Activated naive CD4-positive, alpha-beta T cell (primary cell): ENCODE measurements at places on chromosomes 12 and 14.

DNA sequence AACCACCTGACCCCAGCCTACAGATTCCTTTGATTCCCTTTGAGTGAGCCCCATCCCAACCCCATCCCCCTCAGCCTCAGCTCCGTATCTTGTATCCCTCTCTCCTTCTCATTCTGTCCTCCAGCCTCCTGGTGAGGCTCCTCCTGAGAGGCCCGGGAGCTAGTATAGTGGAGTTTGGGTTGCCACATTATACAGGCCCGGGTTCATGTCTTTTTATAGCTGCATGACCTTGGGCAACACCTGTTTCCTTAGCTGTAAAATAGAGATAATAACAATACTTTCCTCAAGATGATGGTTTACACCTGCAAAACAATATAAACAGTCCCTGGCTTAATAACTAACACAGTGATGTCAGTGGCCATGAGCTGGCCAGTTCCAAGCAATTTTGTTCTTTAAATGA, 89.8 kb downstream of the STAB2 start:
- no peak for DNase-seq

DNA sequence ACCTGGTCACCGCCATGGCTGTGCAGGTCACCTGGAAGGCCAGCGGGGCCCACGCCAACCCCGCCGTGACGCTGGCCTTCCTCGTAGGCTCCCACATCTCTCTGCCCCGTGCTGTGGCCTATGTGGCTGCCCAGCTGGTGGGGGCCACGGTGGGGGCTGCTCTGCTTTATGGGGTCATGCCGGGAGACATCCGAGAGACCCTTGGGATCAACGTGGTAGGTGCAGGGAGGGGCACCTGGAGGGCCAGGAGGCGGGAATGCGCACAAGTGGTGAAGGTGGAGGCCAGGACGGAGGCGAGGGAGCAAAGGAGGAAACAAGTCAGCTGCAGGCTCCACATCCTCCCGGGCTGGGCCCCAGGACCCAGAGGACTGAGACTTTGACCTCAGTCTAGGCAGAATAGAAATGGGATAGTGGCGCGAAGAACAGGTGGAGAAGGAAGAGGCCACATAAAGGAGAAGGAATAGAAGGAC, 649 bp downstream of the AQP6 start:
- no peak for DNase-seq

DNA sequence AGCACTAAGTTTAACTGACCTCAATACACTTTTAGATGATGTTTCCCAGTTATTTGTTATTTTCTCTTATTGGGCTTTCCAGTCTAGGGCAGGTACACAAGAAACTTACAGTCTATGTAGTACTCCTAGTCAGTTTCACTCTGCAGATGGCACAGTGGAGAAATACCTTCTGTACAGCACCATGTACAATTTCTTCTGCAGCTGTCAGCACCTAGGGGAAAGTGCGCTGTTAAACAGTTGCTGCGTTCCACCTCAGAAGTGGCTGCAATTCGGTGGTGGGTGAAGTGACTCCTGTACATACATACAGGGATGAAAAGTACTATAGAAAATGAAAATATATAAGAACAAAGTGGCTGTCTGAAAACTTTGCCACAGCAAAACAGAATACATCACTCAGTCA, 48.3 kb downstream of the NOVA1 start:
- DNase-seq = no peak

GRCh38 chr14:69374235-69374634, 23.9 kb downstream of the ERH start:
- no peak for DNase-seq

- no peak for DNase-seq
Measured at GRCh38 chr12:49052451-49053208, 8.0 kb downstream of the KMT2D start.

DNA sequence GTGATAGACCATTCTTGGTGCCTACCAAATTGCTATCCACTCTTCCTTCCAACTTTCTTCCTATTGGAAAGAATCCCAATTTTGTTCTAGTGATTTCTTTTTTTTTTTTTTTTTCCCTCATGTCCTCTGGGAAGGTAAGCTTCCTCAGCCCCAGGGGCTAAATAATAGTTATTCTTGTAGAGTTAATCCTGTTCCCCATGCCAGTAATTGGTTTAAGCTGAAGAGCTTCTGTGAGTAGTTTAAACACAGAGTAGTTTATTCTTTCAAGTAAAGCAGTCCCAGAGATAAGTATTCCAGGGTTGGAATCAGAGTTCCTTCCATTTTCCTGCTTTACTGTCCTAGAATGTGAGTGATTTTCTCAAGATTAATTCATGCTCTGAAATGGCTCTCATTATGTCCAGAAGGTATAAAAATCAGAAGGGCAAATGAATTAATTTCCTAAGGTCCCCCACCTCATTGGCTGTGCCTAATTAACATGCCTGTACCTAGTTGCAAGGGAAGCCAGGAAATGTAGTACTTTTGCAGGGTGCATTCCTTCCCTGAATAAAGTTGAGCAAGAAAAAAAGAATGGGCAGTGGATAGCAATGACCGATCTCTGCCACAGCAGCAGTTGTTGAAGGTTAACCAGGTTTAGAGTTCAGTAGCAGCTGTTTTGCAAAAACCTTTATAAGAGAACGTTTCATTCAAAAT, 97.8 kb downstream of the PLEKHA5 start:
- no peak for DNase-seq

GRCh38 chr14:74867673-74868072, 8.3 kb downstream of the PROX2 start:
- DNase-seq = peak; percentile 5

DNA sequence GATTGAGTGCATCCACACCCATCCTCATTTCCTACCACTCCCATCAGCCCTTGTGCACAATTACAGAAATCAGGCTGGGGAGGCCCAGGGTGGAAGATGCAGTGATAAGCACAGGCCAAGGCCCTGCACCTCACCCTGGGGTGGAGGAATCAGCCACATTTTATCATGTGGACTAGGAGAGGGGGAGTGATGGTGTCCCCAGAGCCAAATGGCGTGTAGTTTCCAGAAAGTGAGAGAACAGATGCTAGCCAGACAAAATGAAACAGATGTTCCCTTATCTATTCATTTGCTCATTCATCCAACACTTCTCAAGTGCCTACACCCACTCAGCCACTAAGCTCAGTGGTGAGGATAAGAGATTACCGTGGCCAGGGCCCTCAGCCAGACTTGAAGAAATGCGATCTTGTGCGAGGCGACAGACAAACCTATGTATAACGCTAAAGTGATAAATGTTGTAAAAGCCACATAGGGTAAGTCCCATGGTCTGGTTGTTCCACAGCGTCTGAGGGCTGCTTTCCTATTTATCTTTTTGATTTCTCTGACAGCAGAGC, 93.6 kb downstream of the STAB2 start:
- no peak for DNase-seq

DNA sequence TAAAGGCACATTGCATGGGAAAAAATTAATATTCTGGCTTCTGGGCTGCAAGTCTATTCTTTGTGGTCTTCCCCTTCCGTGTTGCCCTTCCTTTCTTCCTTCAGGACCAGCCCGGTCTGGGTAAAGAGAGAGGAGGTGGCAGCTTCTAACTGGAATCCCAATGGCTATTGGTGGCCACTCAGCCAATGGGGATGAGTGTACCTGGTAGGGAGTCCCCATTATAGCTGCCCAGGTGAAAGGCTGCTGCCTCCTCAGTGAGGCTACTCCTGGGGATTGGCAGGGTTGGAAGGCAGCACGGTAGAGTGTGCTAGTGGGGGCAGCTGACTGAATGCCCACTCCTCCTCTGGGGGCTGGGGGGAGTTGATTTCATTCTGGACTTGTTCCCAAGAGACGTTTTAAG, 112.6 kb downstream of the RBM19 start:
- no peak for DNase-seq

- DNase-seq = no peak
Measured at GRCh38 chr14:96780500-96780899, 16.7 kb upstream of the VRK1 start.

DNA sequence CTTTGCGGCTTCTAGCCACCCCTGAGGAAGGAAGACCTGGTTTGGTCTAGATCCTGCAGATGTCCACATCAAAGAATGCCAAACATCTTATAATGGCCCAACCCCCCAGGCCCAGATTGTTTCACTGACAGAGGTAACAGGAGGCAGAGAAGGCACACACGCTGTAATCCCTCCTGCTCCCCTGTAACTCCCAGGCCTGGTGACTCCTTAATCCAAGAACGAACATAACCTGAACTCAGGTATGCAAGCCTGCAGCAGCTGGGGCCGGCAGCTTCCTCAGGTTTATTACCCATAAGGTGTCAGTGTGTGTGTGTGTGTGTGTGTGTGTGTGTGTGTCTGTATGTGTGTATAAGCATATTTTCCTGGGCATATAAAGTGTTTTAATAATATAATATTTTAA, 52.7 kb downstream of the ERH start:
- DNase-seq = no peak

- DNase-seq = no peak
Measured at GRCh38 chr12:55850893-55851292, 8.2 kb upstream of the MMP19 start.

DNA sequence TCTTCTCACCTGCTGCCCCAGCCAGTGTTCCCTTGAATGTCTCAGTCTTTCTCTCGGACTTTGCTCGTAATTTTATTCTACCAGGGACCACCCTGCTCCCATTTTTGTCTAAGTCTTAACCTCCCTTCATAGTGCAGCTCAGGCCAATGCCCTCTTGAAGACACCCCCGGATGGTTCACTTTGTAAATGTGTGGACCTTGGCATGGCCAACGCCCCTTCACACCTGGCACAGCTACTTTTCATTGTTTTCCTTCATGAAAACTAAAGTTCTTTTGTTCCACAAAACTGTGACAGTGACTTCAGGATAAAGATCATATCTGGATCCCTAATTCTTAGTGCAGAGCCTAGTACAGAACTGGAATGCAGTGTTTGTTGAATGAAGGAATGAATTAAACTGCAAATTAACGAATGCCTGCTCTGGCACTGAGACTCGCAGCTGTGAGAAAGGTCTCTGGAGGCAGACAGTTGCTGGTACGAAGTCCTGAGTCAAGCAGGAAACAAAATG, 3.5 kb upstream of the RNASE4 start:
- DNase-seq = no peak
